ENCODE measurements at places on chromosomes 4 and X. TPM values are rescaled to one million over a fixed set of nuclear protein-coding genes. Genes with fewer than 3 reads are reported as not detected.

The PNPLA4 gene
- total RNA-seq = not detected

The STATH gene
- not detected for total RNA-seq

The TSPAN7 gene
- 0.45 TPM for total RNA-seq

The HGFAC gene
- not detected for total RNA-seq

The NAP1L3 gene
- total RNA-seq = not detected

The CPE gene
- total RNA-seq = 59.5 TPM

The P2RY4 gene
- total RNA-seq = 0.89 TPM

GRCh38 chrX:145393702-145394235, 146.5 kb downstream of the SPANXN1 start:
- no peak for DNase-seq

DNA sequence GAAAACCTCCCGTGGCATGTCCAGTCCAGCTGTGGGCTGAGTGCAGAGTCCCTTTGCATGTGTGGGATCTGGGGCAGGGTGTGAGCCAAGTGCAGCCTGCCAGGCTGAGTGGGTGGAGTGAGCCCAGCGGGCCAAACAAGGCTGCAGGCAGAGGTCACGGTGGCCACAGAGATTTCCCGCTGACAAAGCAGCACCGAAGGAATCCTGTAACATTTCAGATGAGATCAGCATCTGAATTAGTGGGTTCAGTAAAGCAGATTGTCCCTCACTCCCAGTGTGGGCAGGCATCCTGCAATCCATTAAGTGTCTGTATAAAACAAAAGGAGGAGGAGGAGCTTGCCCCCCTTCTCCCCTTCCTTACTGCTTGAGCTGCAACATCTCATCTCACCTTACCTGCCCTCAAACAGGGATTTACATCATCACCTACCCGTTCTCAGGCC, 324.4 kb downstream of the FAT4 start:
- DNase-seq = peak; percentile 5

DNA sequence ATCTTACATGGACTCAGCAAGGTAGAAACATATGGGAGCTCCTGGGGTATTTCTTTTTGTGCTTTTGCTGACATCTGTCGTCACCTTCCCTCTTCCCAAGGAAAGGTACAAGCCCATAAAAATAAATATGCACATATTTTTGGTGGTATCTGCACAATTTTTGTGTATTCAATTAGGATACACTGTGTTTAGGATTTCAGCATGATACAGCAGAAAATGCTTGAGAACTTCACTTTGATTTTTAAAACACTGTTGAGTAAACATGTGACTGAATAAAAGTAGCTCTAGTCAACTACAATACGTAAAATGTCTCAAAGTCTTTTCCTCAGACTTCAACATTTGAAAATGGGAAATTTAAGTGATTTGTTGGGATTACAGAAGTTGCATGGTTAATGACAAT, 99.4 kb upstream of the SPANXC start:
- no peak for DNase-seq

GRCh38 chrX:100931218-100931924, 2.7 kb upstream of the XKRX start:
- DNase-seq = no peak

DNA sequence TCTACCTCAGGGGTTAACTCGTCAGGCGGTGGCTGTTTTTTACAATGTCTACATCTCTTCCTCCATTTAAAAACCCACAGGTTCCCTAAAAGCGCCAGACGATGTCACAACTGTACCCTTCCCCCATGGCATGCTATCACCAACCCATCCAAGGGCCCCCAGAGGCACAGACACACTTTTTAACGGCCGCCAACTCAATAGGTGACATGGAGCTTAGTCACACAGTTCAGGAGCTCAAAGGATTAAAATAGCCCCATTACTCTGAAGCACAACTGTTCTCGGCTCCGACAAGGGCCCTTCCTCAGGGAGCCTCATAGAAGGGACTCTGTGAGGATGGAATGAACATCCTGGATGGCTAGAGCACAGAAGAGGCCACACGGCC, 12.4 kb downstream of the SH3KBP1 start:
- DNase-seq = no peak

- peak; percentile 58 for DNase-seq
Measured at GRCh38 chrX:107674480-107675364, 46.4 kb downstream of the PRPS1 start.

DNA sequence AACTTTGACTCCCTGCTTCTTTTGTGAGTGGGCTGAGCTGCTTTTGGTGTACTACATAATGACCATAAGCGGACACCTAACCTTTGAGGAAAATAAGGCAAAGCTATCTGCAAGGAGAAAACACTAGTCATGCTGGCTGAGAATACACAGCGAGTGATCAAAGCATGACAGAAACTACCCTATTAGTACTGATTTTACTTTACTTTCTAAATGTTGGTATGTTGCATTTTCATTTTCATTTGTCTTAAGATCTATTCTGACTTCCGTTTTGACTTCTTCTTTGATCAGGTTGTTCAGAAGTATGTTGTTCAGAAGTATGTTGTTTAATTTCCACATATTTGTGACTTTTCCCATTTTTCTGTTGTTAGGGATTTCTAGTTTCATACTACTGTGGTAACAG, 361.1 kb downstream of the TRAM1L1 start:
- DNase-seq = no peak

DNA sequence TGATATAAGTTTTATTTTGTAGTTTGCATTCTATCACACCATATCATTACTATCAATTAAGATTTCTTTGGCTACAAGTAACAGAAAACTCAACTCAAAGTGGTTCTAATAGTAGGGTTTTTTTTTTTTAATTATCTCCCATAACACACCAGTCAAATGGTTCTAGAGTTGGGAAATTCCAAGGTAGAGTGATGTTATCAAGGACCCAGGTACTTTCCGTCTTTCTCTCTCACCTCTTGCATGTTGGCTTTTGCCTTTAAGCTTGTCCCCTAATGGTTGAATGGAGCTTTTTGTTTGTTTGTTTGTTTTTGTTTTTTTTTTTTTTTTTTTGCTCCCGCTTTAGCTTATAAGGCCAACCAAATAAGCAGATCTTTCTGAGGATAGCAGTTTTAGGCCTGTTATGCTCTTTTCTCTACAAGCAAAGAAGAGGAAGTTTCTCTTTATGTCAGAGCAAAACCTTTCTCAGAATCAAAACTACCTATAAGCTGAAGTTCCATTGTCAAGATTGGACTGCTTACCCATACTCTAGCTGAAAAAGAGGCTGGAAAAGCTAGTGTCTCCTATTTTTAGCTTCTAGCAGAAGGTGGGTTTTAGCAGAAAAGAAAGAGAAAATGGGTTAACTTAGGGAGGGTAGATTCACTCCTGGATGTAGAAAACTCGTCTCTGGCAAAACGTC, 177.5 kb downstream of the EDA start:
- no peak for DNase-seq

GRCh38 chr4:16574981-16575380, 323.5 kb downstream of the LDB2 start:
- DNase-seq = no peak

GRCh38 chr4:56649445-56650261, 31.4 kb downstream of the HOPX start:
- DNase-seq = no peak

DNA sequence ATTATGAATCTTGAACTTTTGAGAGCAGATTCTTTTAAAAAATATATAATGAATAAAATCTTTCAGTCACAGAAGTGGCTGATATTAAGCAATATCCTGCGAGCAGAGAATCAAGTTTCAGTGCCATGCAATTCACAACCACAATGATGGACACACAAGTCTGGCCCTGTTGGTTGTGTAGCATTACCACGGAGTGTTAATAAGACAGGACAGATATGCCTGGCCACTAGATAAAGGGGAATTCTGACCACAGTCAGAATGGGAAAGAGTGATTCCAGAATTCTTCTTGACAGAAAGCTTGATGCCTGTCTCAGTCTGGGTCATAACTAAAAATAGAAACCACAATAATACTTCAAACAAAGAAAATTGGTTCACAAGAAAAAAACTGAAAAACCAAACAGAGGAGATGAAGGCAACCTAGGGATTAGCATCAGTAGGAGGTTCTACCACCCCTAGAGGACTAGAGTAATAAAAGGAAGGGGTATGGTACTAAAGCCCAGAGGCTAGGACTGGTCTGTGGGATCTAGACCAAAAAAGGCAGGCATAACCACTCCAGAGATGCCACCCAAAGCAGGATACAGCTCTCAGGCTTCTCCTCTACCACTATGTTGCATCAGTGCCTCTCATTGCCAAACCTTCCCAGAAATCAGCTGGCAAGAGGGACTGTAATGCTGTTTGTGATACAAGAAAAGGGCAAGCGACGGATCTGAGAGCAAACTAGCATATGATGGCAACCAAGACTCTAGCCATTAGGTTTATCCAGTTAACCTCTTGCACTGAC, 59.0 kb downstream of the RNF150 start:
- no peak for DNase-seq

DNA sequence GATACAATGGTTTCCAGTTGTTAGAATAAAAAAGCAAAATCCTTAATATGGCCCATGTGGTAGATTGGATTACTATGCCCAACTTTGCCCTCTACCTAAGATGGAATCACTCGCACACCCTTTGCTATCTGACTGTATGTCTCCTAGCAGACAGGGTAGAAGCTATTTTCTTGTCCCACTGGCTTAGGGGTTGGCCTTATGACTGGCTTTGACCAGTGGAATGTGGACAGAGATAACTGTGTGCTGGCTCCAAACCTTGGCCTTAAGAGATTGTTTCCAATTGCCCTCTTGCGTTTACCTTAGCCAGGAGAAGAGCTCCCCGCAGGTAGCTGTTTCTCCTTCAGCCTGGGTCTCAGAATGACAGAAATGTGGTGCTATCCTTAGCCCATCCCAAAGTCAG, 355.9 kb downstream of the BCOR start:
- no peak for DNase-seq

- DNase-seq = no peak
Measured at GRCh38 chrX:40056420-40056819, 41.3 kb downstream of the BCOR start.

- no peak for DNase-seq
Measured at GRCh38 chr4:41065434-41066006, 148.8 kb downstream of the APBB2 start.

DNA sequence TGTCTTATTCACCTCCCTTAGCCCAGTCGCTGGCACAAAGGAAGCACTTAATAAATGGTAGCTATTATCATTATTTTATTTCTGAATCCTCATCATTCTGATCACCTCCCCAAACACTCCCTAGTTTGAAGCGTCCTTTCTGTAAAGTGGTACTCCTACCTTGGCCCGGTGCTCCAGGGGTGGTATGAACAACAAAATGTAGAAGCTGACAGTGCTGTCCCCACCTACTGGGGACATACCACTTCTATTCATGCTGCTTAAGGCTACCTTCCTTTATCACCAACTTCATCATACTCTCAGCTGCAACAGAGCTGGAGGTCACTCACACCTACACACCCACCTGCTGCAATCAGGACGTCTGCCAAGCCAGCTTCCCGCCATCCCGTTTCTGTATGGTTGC, 40.8 kb upstream of the APLN start:
- DNase-seq = no peak

- DNase-seq = no peak
Measured at GRCh38 chr4:81883530-81884450, 412.1 kb upstream of the RASGEF1B start.

DNA sequence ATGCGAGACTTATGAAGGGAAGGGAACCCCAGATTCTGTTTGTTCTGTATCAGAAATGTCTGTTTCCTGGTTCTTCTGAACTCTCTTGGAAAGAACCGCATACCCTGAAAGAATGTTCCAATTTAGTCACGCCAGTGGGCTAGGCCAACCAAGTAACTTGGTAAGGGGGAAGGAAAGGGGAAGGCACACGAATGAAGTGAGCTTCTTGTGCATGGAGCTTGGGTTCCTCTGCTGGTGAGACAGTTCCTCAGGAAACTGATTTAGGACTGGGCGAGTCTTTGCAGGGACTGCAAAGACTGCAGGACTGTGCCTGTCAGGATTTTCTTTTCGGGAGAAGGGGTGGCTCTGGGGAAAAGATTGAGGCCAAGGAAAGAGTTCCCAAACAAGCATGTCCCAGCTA, 35.6 kb downstream of the FRMPD3 start:
- DNase-seq = peak; percentile 42

All from stomach (tissue), 19 donors.